ENCODE measurements at places on chromosomes 7 and 10.

DNA sequence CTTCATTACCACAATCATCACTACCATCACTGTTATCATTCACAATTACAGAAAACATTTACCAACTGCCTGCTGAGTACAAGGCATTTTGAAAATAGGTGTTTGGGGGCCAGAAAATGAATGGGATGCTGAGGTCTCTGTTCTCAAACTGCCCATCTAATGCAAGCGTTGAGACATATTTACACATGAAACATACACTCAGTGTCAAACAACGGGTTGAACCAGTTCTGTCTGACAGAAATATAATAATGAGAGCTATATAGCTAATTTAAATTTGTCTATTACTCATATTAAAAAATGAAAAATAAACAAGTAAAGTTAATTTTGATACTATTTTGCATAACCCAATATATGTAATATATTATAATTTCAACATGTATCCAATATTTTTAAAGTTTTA, 303.1 kb downstream of the KCNMA1 start:
- no peak for DNase-seq

- no peak for DNase-seq
Observed at GRCh38 chr7:107344799-107345198, 125.1 kb upstream of the GPR22 start.

GRCh38 chr7:155017834-155018233, 14.9 kb upstream of the PAXIP1 start:
- no peak for DNase-seq

DNA sequence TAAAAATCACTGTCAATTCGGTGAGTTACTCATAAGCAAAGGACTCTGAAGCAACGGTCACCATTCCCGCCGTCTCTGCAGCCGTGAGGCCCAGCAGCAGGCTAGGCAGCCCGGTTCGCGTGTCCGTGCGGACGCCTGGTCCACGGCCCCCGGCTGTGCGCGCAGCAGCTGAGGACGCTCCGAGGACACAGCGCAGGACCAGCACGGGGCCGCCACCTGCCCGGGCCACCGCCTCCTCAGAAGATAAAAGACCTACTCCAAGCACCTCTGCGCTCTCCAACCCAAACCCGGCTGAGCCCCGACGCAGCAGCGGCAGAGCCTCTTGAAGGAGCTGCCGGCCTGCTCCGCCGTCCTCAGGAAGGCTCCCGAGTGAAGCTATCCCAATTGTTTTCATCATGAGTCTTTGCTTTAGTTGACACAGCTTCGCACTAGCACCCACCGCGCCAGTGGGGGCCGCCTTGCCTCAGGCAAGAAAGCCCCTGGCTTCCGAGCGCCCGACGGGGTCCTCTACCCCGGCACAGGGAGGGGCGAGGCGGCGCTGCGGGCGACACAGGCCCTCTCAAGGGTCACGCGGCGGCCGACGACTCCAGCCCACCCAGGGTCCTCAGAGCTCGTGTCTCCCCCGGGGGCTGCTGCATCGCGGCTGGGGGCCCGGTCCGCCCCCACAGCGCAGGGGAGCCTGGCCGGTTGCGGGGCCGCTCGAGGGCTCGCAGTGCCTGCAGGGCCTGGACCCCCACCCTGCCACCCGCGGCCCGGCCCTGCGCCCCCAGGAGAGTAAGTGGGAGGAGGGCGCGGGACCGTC, 16.9 kb upstream of the GPR146 start:
- DNase-seq = peak; percentile 40
